Stimulated activated CD8-positive, alpha-beta memory T cell treated with anti-CD3 and anti-CD28 coated beads, Interleukin-12 subunit alpha, Interleukin-12 subunit beta, amount 100 ng/mL, for 4 hours (primary cell): ENCODE measurements at places on chromosomes 5 and 9.
A peak's percentile ranks its signal among the peaks of the same experiment; 100 is the strongest.

DNA sequence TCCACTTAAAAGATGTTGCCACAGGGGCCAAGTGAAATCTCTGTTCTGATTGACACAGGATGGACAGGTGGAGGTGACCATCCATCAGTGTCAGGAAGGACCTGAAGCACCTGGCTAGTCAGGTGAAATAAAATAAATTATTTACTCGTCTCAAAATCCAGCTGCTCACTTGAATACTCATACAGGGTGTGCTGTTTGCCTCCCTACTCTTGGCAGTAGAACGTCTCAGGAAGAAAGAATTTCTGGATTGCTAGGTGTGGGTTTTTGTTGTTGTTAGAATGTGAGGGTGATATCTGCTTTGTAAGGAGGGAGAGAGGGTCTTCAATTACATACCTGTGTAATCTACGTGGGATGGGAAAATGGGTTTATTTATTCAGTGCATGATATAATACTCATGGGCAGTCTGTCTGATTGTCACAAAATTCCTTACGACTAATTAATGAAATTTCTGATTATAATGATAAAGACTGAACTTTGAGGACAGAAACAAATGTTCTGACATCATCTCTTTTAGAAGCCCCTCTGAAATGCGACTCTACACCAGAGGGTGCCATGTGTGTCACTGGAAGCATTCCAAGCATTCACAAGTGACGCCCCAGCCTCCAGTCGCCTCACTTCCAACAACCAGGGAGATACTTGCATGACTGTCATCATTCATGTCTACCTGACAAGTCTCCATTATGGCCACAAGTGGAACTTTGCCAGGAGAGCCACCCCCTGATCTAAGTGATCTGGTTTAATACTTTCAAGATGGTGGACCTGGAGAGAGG, 218.4 kb downstream of the GAPVD1 start:
- no peak for DNase-seq

DNA sequence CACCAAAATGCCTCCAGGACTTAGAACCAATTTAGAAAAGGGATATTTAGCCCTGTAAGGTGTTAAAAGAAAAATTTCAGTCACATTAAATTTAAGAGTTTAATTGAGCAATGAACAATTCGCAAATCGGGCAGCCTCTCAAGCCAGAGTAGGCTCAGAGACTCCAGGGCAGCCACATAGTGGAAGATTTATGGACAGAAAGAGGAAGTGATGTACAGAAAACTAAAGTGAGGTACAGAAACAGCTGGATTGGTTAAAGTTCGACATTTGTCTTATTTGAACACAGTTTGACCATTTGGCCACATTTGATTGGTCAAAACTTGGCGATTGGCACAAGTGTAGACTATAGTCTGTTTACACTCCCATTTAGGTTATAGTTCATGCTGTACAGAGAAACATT, 525.9 kb upstream of the ZNF608 start:
- DNase-seq, result no peak

DNA sequence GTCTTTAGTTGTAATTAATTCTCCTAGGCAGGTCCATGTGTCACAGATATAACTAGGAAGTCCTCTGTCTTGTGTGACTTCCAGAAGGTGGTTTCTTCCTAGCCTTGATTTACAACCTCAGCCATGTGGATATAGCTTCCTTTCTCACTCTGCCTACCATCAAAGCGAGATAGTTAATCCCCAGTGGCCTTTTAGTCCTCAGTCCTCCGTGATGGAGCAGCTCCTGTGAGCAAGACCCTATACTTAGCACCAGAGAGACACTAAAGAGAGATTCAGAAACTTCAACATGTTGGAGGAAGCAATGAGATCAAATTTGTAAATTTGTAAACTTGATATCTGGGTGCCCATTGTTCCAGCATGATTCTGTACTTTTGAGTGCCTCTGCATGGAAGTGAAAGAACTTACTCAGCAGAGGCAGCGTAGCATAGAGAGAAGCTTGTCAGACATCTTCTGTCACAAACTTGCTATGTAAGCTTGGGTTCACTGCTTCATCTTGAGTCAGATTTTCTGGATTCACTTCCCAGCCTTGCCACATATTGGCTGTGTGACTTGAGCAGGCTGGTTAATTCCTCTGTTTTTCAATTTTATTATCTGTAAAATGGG, 170.2 kb upstream of the NR3C1 start:
- no peak for DNase-seq

DNA sequence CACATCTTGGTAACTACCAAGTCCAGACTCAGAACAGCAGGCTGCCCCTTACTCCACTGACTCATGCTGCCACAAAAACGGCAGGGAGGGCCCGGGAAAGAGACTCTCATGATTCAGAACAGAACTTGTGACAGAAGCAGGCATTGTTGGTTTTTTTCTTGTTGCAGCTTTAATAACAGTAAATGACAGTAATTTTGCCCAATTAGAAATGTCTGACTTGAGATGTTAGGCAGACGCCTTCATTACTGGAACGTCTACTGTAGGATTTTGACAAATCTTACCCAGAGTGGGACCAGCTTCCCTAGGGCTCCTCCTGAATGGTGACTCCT, 77.9 kb downstream of the SEMA5A start:
- DNase-seq, result no peak

DNA sequence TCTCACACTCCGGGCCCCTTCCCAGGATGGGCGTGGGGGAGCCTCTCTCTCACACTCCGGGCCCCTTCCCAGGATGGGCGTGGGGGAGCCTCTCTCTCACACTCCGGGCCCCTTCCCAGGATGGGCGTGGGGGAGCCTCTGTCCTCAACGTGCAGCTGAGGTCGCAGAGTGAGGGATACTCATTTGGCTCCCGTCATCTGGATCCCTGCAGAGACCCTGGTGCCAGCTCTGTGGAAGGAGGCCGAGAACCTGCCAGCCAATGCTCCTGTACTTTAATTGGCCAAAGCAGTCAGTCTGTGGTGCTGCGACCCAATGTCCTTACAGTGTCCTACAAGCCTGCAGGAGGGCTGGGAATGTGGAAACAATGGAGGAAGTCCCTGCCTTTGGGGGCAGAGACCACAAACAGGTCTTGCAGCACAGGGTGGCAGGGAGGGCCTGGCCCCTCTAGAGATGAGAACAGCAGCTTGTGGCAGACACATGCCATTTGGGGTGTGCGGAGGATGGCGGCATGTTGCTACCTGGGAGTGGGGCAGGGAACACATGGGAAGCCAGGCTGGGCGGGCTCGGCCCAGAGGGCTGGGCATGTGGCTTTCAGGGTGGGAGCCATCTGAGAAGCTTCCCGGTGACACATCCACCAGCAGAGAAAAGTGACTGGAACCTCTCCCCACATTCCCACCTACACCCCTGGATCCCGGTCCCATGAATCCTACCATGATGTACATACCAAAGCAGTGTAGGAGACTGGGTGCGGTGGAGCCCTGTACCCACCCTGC, 13.6 kb upstream of the MRNIP start:
- DNase-seq, result no peak

DNA sequence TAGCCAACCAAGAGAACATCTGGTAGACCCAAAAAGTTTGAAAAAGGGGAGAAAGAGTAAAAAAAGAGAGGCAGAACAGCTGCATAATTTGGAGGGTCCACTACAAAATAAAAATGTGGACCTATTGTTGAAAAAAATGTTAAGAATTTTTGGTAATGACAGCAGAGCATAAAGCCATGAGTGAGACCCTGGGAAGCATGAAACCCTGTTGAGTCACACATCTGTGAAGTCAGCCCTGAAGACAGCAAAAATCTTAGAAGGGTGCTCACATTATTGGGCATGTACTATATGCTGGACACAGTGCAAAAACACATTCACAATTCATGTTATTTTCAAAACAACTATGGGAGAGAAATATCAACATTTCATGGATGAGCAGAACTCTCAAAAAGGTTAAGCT, 56.4 kb upstream of the LIFR start:
- DNase-seq, result no peak

- peak; percentile 8 for DNase-seq
These were observed 566 bp upstream of the FOCAD start for GRCh38 chr9:20683351-20684034.
